ENCODE measurements at places on chromosomes 3 and 15.

GRCh38 chr3:155262295-155262694 is 31.2 kb downstream of the STRIT1 start:
- DNase-seq = no peak

DNA sequence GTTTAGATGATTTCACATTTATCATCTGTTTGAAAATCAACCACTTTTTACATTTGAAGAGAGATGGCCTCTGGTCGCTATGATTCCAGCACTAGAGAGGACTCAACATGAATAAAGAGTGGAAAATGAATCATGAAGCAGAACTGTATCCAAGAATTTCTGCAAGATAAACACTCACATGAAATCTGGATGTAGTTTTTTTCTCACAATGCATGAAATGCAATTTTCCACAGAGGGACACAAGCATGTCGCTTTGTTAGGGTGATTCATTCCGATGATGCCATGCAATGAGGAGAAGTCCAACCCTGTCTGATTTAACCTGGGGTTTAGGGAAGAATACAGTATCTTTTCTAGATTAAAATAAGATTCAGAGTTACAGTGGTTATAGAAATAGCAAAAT is 50.4 kb upstream of the ADCY5 start:
- DNase-seq = no peak

GRCh38 chr15:65873256-65873655 is 4.0 kb downstream of the RAB11A start:
- DNase-seq = no peak

GRCh38 chr3:44104668-44105321 is 136.9 kb upstream of the TOPAZ1 start:
- no peak for DNase-seq

DNA sequence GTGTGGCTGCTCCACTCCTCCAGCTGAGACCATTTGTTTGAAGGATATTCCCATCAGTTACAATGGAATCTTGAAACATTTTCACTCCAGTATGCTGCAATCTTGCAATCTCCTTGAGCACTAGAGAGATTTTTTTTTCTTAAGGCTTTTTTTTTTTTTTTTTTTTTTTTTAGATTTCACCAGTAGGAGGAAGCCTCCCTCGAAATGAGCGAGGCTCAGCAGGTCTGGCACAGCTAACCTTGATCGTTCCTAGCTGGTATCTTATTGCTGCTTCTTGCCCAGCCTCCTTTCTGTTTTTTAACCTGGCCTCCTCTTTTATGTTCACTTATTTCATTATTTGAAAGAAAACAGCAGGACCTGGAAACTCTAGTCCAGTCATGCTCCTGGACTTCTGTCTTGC is 48.1 kb downstream of the RAP2B start:
- no peak for DNase-seq

DNA sequence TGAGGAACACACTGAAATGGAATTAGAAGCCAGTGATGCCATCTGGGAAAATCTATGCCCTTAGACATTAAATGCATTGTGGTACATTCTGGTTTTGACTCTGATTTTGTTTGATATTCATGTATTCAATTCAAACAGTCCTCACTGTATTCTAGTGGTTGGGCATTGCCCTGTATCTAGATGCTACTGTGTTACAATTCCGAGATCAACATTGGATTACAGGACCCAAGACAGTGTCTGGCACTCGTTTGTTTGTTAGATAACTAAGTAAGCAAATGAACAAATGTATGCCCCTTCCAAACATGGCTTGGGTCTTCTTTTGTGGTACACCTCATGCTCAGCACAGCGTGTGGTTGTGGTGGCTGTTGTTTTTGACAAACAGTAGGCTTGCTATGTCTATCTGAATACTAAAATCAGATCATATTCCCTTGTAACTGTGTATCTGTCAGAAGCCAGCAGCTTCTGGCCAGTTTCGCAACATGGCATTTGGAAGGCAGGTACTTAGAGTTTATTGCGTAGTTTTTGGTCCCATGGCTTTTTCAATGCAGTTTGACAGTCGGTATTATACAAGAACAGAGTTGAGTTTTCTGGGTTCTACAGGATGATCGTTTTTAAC is 5.7 kb downstream of the FILIP1L start:
- no peak for DNase-seq

- DNase-seq = no peak
These were observed 10.6 kb upstream of the BTBD1 start for GRCh38 chr15:83077491-83078230.

DNA sequence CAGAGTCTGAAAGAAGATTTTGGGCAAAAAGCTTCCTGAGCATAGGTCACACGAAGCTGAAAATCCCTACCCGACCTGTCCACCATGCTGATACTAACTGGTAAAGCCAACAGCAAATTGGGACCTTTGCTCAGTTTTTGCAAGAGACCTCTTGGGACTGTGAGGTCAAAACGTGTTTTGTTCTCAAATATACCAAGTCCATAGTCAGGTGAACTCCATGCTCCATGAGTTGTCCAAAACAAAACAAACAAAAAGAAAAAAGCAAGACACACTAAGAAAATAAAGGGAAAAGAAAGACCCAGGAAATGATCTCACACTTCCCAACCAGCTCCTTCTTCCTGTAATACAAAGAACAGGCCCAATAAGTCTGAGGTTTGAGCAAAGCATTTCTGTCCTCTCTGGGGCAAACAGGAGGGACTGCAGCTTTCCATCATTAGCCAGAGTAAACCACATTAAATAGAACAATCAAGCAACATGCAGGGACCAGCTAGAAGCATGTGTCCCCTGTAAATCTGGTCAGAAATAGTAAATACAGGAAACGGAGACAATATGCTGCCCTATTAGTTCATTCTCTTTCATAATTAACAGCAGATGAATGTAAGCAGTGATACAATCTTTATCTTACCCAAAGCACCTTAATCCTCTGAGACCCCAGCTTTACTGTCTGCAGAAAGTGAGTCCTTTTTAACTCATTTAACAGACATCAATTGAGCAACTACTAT is 125.0 kb upstream of the LIPC start:
- DNase-seq = no peak

DNA sequence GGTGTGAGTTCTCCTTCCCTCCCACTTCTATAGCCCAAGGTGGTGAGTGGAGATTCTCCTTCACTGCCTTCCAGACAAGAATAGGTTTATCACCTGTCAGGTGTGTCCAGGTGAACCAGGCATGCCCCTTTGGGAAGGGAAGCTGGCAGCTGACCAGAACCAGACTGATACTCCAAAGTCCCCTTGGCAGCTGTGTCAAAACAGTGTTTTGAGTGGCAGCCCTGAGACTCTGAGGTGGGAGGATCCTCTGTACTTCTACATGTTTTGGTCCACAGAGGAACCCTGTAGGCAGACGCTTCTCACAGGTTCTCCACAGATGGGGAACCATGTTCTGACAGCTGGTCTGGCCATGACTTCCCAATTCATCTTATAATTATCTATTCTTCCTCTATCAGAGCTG is 30.1 kb downstream of the ISL2 start:
- DNase-seq = no peak

DNA sequence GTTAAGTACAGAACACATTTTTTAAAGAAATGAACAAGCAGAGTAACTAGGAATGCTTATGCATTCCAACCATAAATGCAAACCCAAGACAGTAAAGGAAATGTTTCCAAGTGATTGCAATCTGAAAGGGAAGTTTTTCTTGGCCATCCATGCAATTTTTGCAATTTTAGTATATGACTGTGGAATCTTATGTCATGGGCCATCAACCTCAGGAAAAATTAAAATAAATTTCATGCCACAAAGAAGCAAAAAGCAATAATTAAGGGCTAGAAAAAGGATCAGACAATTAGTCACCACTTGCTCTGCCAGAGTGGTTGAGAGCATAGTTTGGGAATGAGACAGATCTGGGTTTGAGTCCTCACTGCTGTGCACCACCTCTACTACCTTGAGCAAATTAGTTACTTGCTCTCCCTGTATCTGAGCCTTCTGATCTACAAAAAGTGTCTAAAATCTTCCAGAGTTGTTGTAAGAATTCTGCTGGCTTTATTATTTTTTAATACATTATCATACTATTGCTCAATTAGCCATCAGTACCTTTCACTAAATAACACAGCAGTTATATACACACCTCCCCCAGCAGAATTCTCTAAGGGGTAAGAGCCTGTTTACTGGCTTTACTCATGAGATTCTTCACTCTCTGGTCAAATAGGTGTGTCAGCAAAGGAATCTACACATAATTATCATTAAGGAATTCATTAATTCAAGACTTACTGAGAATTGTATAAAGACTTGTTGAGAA is 49.7 kb upstream of the FBN1 start:
- no peak for DNase-seq

GRCh38 chr3:153768561-153769469 is 352.4 kb upstream of the ARHGEF26 start:
- DNase-seq = no peak

- peak; percentile 29 for DNase-seq
These were observed 1.1 kb downstream of the EDEM1 start for GRCh38 chr3:5188419-5189221.

DNA sequence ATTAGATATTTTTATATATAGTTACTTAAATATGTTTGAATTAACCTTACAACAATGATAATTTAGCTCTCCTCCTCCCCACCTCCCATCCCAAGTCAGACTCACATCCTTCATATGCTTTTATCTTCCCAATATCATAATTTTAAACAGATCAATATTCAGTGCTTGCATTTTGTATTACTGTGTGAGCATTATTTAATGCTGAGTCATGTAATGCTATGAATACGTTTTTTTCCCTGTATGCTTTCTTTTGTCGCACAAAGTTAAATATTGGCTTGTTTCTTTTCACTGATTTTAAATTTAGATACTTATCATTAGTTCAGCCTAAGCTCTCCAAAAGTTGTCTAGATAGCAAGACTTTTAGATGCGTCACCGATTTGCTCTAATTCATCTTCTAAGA is 471.6 kb upstream of the SGO1 start:
- DNase-seq = no peak

DNA sequence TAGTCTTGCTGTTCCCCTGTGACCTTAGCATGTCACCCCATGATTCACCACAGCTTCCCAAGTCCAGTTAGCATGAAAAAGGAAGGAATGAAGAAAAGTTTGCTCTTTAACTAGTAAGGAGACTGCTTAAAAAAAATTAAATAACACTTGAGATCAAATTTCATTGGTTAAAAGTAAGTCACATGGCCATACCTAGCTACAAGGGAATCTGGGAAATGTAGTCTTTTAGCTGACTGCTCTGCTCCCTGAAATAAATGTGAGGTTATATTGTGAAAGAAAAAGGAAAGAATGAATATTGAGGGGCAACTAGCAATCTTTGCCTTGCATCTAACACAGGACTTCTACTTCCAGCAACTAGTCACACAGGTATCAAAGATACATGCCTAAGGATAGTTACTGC is 84.7 kb upstream of the LRRN1 start:
- no peak for DNase-seq

DNA sequence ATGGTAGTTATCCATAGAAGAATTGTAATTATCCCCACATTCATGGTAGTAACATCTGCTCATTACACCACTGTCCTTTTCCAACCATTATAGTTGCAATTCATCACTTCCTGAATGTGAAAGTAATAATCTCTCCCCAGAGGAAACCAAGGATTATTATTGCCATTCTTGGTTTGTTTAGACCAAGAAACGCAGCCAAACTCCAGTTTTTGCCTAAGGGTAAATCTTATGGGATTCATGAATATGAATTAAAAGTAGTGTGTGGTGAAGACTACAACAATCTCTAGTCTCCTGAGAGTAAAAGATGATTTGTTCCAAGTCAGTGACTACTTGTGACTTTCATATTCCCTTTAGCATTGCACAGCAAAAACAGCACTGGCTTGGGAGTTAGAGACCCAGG is 45.7 kb upstream of the ABI3BP start:
- no peak for DNase-seq

GRCh38 chr3:43094381-43094780 is 11.5 kb downstream of the POMGNT2 start:
- no peak for DNase-seq

DNA sequence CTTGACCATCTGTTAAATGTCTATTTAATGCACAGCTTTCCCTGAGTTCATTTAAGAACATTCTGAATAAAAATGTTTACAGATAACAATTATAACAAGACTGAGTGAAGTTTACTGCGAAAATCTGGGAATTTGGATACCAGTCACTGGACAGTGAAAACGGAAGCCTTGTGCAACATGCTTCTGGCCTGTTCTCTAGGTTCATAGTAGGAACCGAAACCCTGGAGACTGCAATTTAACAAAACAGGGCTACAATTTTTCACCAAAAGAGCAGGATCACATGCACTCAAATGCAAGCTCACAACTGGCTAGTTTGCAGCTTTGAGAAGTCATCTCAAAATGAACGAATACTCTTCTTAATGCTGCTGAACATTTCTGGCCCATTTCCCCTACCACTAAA is 435.9 kb downstream of the NR2F2 start:
- DNase-seq = no peak

- no peak for DNase-seq
These were observed 12.0 kb downstream of the TRAT1 start for GRCh38 chr3:108834551-108834950.
